ENCODE measurements at places on chromosomes 2 and 18.
A peak's percentile ranks its signal among the peaks of the same experiment; 100 is the strongest.

DNA sequence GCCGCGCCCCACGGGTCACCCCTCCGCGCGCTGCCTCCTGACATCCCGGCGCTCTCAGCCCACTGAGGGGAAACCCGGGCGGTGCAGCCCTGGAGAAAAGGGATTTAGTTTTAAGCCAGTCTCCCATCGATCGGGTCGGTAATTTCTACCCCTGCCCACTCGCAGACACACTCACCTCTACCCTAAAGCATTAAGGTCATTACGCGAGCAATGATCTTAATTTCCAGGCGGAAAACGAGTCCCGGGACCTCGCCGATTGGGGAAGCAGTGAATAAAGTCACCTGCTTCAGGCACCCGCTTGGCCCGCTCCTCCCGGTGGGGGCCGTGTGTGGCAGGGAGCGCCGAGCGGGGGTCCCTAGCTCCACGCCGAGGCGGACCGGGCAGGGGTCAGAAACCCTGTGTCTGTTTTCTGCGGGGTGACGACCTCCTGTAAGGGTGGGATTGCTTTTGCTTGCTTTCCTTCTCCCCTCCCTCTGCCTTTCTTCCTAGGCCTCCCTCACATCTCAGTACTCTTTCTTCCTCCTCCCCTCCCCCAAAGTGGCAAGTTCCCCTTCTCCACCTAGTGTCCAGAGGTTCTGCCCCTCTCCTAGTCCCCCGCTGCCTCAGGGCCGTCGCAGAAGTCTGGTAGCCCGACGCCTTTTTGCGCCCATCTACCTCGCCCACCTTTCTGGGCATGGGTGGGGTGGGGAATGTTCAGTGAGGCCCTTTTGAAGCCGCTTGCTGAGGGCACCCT is 142.6 kb downstream of the MEIS1 start:
- no peak for DNase-seq
- no peaks in the 10 kb centered on the region for H3K36me3 ChIP-seq
- peak overlapping the region; percentile 47 for H3K4me3 ChIP-seq
- peaks cover 51% of the 10 kb centered on the region for H3K27me3 ChIP-seq

DNA sequence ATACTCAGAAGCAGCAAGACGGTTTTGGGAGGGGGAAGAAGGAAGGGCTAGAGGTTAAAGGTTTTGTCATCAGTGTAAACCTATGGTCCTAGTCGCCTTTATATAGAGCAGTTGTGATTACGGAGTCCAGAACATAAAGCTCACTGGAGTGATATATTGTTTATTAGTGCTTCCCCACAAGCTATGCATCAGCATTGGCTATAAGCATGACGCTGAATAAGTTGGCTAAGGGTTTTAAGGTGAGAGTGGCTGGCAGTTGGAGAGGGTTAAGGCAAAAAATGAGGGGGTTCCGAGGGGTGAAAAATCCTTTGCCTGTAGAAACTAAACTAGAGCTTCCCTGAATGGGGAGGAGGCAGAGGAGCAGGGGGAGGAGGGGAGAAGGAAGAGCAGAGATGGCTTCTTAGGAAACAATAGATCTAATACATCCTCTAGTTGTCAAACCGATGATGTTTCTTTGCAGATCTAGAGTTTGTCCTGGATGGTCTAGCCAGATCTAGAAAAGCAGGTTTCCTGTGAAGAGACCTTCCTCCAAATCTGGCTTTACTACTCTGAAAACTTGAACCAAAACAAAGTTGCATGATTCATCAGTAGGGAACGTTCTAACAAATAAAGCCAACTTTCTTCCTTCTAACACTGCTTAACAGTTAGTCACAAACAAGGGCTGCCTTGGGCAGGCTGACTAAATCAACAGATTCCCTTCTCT is 2.5 kb downstream of the KLF7 start:
- peak overlapping the region; percentile 96 for H3K4me3 ChIP-seq
- peaks cover 48% of the 10 kb centered on the region for H3K4me1 ChIP-seq
- no peak for DNase-seq
- H3K27ac ChIP-seq, result peak overlapping the region; percentile 100
- no peaks in the 10 kb centered on the region for H3K27me3 ChIP-seq
- peaks cover 7% of the 10 kb centered on the region for H3K36me3 ChIP-seq

GRCh38 chr2:171432969-171433762 is 624 bp downstream of the METTL8 start:
- no peaks in the 10 kb centered on the region for H3K27me3 ChIP-seq
- peak overlapping the region; percentile 93 for H3K4me3 ChIP-seq
- peak overlapping the region; percentile 73 for H3K27ac ChIP-seq
- H3K36me3 ChIP-seq, result peaks cover 10% of the 10 kb centered on the region
- peaks cover 23% of the 10 kb centered on the region for H3K4me1 ChIP-seq

DNA sequence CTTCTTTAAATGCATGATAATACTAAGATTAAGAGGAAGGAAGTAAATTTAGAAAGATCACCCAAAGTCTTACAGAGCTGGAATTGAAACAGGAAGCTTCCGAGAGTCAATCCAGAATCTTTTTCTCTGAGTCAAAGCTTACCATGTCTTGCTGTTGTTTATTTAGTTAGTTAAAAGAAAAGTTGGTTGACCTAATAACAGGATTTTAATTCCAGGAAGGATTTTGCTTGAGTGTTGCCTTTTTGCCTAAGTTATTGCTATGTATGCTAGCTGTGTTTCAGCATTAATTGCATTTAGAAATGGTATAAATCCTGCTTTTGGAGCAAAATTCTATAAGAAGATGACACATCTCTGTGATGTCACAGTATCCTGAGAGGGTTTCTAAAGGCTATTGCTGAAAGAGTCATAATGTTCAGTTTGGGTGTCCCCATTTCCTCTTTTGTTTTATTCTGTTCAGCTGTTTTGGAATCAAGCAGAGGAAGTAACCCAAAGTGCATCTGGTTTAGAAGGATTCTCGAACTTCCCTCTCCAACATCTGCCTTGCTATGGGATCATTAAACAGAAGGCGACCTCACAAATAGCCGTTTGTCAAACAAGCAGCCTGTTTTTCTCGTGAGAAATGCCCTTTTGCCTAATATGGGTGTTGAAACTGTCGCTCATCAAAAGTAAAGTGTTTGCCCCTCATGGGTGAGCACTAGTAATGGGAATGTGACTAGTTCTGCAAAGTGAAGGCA is 271.5 kb upstream of the MMADHC start:
- no peaks in the 10 kb centered on the region for H3K4me1 ChIP-seq
- no peaks in the 10 kb centered on the region for H3K27me3 ChIP-seq
- no peak for DNase-seq
- H3K27ac ChIP-seq, result no peak overlapping the region
- H3K36me3 ChIP-seq, result no peaks in the 10 kb centered on the region
- H3K4me3 ChIP-seq, result no peak overlapping the region

- no peak overlapping the region for H3K4me3 ChIP-seq
- H3K4me1 ChIP-seq, result peaks cover 33% of the 10 kb centered on the region
- H3K36me3 ChIP-seq, result no peaks in the 10 kb centered on the region
- H3K27ac ChIP-seq, result no peak overlapping the region
- no peak for DNase-seq
Measured at GRCh38 chr18:59915606-59916005, 15.8 kb downstream of the PMAIP1 start.

- H3K4me1 ChIP-seq, result no peaks in the 10 kb centered on the region
- DNase-seq, result no peak
- H3K36me3 ChIP-seq, result peaks cover 9% of the 10 kb centered on the region
- H3K4me3 ChIP-seq, result no peak overlapping the region
Measured at GRCh38 chr2:218631837-218632236, 24.1 kb downstream of the PLCD4 start.
